ENCODE measurements at places on chromosomes 11 and 22. TPM values are rescaled to one million over a fixed set of nuclear protein-coding genes. Genes with fewer than 3 reads are reported as not detected.

GALNT18 gene
- total RNA-seq = 19.7 TPM

HEPACAM gene
- not detected for total RNA-seq

RANBP1 gene
- total RNA-seq = 290 TPM

BTBD18 gene
- total RNA-seq = not detected

SCUBE1 gene
- total RNA-seq = 0.14 TPM

Data from A549 treated with CORT108297 at 1 μM for 4 hours (cell line).